ENCODE measurements at places on chromosomes 7 and 10.

GRCh38 chr10:77919713-77920108 lies 6.8 kb downstream of the DLG5 start:
- peak; percentile 61 for DNase-seq

DNA sequence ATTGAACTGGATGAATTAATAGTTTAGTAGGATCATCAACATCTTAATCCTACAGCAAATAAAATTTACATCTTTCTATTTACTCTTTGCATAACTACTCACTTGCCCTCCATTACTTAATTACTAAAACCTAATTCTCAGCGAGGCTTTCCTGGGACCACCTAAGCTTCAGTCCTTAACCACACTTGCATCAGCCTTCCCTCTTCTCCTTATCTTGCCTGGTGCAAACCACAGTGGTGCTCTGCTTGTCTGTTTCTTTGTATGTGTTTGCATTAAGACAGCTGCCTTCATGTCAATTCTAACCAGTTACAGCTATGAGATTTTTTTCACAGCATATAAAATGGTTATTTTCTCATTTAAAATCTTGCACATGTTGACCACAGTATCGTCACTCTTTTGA lies 72.6 kb upstream of the ZNF92 start:
- DNase-seq, result no peak

DNA sequence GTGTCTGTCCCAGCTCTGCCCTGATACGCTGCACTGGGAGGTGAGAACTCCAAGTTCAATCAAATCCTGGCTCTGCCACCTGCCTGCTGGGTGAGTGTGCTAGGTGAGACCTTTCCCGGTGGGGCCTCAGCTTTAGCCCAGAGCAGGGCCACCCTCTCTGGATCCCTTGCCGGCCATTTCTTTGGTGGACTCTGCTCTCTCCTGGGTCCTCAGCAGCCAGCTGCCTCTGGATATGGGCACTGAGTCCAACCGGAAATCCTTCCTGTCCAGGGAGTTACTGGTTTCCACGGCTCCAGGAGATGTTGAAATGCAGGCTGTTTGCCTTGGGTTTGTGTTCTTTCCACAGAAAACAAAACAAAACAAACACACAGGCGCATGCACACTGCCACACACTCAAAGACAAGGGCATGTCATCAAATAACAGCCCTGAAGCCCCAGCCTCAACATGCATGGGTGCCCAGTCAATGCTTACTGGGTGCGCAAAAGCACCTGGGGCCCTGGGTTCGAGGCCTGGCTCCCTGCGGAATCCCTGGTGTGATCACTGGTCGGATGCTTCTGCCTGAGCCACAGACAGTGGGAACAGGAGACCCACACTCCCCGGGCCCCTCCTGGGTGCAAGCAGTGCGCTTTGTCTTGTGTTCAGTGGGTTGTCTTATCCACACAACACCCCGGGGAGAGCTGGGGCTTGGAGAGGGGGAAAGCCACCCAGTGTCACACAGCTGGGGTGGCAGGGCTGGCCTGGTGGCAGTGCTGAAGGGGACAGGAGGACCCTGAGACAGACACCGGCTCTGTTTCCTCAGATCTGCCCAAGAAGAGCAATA lies 33.1 kb downstream of the PPIF start:
- DNase-seq, result no peak

GRCh38 chr7:77542895-77543294 lies 5.8 kb downstream of the PTPN12 start:
- no peak for DNase-seq

GRCh38 chr7:51255536-51256208 lies 60.9 kb downstream of the COBL start:
- DNase-seq, result peak; percentile 15

- DNase-seq, result no peak
Observed at GRCh38 chr10:91187156-91187555, 33.3 kb upstream of the PCGF5 start.

GRCh38 chr7:23717788-23718187 lies 7.8 kb downstream of the STK31 start:
- DNase-seq, result no peak

- DNase-seq, result no peak
Observed at GRCh38 chr7:1704811-1705738, 35.0 kb downstream of the ELFN1 start.

GRCh38 chr10:77641344-77641743 lies 3.7 kb upstream of the KCNMA1 start:
- no peak for DNase-seq

GRCh38 chr10:120052964-120053702 lies 160.6 kb downstream of the SEC23IP start:
- DNase-seq, result no peak

- no peak for DNase-seq
Observed at GRCh38 chr10:8049045-8049864, 5.2 kb upstream of the GATA3 start.

DNA sequence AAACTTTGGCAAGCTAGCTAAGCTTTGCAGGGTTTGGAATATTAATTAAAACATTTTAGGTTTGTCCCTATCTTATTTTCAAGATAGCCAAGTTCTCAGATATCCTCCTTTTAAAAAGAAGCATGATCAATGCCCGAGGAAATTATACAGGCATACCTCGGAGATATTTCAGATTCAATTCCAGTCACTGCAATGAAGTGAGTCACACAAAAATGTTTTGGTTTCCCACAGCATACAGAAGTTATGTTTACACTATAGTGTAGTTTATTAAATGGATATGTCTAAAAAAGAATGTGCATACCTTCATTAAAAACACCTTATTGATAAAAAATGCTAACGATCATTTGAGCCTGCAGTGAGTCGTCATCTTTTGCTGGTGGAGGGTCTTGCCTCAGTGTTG lies 382.9 kb upstream of the NPVF start:
- DNase-seq, result no peak

DNA sequence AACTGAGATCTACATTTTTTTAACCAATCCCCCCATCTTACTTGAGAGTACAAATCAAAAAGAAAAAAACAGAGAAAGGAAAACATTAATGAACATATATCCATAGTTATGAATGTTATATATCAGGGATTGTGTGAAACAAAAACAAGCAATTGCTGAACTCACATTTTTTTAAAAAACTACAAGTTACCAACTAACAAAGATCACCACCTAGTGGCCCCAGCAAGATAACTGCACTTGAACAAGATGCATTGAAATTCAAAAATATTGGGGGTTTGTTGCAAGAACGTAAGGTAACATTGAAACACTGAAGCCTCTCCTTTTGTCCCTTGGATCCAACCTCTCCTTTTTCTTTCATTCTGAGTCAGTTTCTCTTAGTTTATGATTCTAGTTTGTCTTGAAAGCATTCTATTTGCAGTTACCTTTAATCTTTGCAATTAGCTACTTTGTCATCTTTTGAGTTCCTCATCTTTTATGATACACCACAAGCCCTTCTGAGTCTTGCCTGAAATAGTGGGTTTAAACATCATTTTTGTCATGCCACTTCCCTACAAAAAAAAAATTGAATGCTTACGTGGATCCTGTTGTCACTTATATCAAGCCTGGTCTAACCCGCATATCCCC lies 87.3 kb upstream of the TES start:
- DNase-seq, result no peak

GRCh38 chr10:33612551-33612950 lies 278.1 kb upstream of the NRP1 start:
- DNase-seq, result no peak

- no peak for DNase-seq
Observed at GRCh38 chr10:29142516-29143314, 146.2 kb upstream of the LYZL1 start.

GRCh38 chr7:74082770-74083116 lies 861 bp upstream of the LIMK1 start:
- DNase-seq, result no peak

DNA sequence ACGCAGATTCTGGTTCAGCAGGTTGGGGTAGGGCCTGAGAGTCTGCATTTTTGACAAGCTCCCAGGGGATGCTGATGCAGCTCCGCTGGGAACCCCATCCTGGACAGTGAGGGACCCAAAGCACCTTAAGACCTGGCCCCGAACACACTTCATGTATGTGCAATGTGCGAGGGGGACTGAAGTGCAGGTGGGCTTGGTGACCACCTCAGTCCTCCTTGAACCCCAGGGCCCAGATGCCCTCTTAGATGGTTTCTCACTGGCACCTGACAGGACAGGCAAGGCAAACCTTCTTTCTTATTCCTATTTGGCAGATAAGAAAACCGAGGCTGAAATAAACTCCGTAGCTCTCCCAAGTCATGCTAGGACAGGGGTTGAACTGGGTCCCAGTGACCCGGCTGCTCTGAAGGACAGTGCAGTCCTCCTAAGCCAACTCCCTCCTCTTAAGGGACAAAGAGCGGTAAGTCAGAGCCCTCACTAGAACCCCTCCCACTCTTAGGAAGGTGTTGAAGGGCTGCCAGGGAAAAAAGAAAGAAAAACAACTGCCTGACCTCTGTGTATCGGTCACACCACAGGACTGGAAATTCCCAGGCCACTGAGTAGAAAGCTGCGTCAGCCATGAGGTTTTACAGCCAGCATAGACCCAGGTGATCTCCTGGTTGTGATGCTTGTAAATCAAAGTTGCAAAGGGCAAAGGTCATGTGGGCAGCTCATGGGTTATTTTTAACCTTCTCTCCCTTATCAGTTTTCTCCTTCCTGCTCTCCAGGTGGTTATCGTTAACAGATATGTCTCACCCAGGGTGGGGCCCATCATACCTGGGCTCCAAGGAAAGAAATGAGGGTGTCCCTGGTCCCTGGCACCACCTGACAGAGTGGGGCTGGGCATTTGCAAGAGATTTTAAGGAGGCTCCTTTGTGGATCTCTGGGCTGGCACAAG lies 90.9 kb upstream of the SMNDC1 start:
- DNase-seq, result peak; percentile 64

DNA sequence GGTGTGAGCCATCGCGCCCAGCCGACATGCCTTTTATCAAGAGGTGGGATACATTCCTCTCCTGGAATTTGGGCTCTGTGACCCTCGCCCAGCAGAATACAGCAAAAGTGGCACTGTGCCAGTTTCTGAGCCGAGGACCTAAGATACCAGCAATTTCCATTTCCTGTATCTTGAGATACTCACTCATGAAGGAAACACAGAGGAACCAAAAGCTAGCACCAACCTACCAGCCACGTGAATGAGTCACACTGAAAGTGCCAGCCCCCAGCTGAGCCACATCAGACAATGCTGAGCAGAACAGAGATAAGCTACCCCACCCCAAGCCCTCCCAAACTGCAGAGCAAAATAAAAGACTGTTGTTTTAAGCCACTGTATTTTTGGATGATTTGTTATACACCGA lies 56.3 kb downstream of the CACUL1 start:
- peak; percentile 36 for DNase-seq

DNA sequence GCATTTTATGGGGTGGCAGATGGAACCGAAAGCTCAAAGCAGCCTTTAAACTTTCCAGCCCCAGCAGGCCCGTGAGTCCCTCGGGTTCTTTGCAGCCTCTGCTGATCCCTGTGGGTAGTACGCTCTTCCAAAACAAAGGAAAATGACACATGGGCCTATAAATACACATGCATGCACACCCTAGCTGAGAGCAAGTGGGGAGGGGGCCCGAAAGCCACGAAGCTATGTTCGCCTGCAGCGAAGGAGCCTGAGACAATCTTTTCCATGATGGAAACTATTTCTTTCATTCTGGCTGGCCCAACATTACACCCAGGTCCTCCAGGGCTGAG lies 32.2 kb downstream of the CALML5 start:
- no peak for DNase-seq

GRCh38 chr10:29859521-29860130 lies 199.8 kb downstream of the JCAD start:
- DNase-seq, result no peak

DNA sequence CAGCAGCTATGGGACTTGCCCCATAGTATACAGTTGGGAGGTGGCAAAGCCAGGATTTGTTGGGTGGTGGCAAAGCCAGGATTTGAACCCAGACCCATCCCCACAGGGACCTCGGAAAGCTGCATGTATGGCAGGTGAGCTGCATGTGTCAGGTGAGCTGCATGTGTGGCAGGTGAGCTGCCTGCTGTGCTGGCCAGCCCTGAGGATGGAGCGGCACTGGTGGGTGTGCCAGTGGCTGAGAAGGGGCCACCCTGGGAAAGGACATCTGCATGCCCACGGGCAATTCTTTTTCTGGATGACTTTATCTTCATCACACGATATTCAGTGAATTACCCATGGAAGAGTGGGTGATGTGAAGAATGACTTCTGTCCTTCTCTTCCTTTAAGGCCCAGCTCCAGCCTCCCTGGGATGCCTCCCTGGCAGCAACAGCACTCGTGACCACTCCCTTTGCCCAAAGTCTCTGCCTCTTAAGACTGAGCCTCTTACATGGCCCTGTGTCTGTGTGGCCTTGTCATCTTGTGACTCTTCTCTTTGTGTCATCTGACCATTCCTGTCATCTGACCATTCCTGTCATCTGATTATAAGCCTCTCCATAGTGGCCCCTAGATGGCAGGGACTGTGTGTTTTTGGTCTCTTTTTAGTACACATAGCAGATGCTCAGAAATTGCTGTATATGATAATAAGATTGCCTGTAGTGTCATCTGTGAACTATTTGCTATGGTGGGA lies 25.0 kb downstream of the CLEC2L start:
- no peak for DNase-seq

DNA sequence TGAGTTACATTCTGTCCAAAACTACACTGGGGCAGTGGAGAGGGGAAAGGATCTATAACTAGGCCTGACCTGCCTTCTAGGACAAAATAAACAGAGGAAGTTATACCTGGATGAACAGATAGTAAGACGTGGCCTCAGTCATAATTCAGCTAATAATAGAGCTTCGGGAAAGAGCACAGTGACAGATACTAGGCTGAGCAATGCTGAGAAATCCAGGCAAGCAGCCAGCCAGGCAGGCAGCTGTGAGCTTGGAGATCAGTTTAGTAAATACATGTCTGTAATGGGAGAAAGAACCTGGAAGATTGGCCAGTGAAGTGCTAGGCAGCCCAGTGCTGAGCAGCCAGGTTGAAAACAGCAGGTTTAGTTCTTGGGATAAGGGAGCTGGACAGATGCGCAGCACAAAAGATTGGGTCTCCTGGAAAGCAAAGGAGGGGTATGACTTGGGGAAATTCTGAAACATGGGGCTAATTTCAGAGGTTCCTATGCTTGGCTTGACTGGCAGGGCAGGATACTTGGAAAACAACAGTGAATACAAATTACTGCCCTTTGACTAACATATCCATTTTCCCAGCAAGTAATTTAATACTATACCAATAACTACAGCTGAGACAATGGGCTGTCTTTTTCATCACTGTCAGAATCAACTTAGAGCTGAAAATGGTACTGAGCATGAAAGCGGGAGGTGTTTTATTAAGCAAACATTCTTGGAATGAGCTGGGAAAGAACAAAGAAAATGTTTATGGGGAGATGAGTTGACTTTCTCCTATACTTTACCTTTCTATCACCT lies 140.8 kb downstream of the DGKB start:
- no peak for DNase-seq
